Lung (tissue), 17 donors: ENCODE measurements at places on chromosomes 6 and 20.
A peak's percentile ranks its signal among the peaks of the same experiment; 100 is the strongest.

DNA sequence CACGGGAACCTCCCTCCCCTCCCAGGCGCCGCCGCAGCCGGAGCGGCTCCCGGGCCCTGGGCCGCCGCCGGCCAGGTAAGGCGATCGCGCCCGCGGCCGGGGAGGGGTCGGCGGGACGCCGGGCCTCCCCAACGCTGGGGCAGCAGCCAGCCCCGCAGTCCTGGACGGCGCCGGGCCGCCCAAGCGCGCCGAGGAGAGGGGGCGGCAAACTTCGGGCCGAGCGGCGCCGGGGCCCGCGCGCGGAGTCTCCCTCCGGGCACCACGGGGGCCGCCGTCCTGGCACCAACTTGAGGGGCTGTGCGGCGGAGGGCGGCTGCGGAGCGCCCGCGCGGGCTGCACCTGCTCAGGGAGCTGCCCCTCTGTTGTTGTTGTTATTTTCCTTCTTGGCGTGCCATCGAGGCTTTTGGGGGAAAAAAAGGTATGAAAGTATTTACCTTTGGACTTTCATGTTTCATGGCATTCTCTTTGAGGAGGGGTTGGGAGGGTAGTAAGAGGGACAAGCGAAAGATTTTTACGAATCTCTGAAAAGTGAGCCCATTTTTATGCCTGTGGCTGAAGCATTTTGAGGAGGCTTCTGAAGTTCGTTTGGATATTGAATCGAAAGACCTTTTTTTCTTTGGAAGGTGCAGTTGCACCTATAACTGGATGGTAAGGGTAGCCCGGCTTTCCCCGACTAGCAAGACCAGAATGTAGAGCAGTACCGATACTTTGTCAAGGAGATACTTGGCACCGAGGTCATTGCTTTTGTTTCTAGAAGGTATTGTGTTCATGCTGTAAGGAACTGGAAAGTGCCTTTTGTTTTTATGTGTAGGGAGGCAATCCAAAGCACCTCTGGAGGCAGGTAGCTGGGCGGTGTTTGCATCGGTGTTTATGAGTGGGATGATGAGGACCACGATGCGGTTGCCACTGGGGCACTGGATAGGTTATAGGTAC is at the start of gene RNF182:
Gene RNF182 (plus strand): TSS at position 4 of the 933 bp plus-strand sequence. CDS start 52,168 bp downstream, outside the sequence.
- DNase-seq, result no peak

DNA sequence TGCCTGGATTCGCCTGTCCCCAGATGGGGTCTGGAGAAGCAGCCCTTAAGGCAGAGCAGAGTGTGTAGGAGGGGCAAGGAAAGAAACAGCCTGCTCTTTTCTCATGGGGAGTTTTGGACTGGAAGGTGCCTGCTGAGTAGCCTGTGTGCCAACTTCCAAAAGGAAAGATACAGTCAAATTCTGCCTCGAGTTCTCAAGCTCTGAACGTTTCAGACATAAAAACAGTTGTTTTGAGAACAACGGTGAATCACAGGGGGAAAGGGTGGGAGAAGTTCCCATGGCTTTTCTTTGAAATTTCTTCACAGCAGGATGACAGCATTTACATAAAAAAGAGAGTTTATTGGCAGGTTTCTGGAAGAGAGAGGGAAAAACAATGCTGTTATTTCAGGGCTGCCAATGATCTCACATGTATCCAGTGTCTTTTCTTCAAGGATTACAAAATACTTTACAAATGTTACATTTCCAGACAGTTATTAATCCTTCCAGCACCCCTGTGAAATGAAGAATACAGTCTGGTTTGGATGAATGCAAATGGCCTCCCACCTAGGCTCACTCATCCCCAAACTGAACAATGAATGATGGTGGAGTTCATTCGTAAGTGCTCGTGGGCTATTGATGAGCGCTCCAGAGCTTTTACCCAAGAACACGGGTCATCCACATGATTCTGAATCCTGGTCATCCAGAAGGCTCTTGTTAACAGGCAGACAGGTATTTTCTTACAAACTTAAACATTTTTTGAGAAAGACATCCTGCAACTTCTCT is 33.8 kb upstream of the ECI2 start:
- DNase-seq, result no peak

DNA sequence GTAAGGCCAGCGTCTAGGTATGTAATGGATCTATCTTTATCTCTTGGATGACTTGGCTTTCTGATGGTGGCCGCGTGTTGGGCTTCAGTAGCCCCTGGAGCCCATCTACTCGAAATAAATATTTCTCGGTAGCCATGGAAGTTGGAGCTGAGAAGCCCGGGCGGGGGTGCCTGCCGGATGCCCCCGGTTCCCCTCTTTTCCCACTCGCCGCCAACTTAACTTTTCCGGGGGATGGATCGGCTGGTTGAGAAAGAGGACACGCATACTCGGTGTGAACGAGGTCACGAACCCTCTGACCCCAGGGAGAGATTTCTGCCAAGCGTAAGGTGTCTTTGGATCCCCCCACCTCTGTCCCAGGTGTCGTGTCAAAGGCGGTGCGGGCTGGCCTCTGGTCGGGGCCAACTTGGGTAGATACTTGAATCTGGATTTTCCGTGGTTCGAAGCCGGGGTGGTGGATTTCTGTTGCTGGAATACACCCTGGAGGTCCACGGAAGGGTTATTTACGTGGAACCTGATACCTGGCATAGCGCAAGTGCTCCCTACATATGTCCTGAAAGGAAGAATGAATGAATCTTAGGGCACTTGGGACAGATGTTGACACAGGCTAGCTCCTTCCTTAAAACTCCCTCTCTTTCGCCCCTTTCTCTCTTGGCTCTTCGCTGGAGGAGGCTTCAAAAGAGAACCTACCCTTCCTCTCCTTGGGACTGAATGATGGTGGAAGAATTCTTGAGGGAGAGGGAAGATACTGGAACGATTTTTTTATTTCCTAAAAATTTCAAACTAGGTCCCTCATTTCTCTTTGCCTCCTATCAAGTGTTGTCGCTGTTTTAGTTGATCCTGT is 996 bp downstream of the DOK5 start:
- DNase-seq, result peak; percentile 56

DNA sequence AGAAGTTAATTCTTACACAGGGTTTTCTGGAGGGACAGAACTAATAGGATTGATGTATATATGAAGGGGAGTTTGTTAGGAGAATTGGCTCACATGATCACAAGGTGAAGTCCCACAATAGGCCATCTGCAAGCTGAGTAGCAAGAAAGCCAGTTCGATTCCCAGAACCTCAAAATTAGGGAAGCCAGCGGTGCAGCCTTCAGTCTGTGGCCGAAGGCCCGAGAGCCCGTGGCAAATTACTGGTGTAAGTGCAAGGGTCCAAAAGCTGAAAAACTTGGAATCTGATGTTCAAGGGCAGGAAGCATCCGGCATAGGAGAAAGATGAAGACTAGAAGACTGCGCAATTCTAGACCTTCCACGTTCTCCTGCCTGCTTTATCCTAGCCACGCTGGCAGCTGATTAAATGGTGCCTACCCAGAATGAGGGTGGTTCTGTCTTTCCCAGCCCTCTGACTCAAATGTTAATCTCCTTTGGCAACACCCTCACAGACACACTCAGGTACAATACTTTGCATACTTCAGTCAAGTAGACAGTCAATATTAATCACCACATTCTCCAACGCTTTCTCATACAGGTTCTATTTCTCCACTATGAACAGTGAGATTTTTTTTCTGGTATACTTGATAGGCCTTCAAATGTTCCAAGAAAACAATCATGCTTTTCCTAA is 357.0 kb downstream of the LAMA2 start:
- DNase-seq, result no peak

DNA sequence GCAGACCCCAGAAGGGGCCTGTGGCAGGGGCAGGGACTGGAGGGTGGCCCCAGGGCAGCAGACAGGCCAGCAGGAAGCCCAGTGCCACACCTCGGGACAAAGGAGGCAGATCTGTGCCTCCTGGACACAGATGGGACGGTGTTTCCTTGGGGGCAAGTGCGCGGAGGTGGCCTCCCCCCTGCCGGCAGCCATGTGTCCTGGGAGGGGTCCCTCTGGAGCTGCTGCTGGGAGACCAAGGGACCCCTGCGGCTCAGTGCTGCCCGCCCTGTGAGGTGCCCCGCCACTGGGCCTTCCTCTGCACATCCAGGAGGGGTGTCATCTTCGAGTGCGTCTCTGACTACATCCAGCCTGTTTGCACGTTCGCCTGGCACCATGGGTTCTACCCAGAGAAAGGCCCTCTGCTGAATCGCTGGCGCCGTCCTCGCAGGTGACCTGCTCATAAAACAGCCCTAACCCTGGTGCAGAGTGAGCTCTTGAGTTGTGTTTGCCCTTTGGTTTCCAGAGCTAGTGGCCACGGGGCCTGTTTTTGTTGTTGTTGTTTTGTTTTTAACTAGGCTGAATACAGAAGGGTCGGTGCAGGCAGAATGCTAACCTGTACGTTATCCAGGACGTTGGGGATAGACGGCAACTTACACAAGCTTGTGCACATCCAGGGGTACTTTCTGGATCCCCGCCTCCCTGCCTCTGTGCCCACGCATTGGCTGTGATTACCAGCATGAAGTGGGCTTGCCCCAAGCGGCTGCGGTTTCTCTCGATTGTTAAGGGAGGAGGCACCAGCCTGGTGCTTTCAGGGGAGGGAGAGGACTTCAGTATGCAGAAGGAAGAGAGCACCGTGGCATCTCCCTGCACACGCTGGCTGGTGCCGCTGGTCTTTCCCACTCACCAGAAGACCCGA is 1.3 kb upstream of the KCNQ2 start:
- no peak for DNase-seq

DNA sequence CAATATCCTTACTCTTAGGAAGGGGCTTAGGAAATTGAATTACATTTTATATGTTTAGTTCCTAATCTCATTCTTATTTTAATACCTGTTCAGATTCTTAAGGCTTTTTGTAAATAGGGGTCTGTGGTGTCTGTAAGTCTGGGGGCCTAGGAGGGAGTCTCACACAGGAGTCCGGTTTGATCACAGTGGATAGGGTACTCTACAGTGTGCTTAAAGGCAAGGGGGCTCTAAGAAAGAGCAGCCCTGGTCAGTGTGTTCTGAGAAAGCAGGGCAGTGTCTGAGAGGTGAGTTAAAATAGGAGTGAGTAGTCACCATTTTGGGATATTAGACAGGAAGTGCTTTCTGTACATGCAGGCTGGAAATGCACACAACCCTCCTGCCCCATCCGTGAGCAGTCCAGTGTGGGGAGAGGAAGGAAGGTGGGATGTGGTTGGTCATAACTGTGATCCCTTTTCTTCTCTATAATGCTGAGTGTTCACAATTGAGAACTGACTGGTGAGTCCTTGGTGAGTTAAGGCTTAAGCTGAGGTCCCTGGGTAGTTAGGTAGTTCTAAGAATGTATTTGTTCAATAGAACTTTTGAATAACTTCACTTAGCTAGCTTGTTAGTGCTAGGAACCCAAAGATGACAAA is 50.0 kb downstream of the CDKAL1 start:
- no peak for DNase-seq

- peak; percentile 34 for DNase-seq
These were observed 121.6 kb downstream of the PREX1 start for GRCh38 chr20:48706116-48706656.
